ENCODE measurements at places on chromosomes 1 and 21.
A peak's percentile ranks its signal among the peaks of the same experiment; 100 is the strongest.

GRCh38 chr1:232459087-232459486 is 170.8 kb downstream of the SIPA1L2 start:
- DNase-seq: no peak

GRCh38 chr1:93764366-93764750 is 82.7 kb upstream of the BCAR3 start:
- no peak for DNase-seq

DNA sequence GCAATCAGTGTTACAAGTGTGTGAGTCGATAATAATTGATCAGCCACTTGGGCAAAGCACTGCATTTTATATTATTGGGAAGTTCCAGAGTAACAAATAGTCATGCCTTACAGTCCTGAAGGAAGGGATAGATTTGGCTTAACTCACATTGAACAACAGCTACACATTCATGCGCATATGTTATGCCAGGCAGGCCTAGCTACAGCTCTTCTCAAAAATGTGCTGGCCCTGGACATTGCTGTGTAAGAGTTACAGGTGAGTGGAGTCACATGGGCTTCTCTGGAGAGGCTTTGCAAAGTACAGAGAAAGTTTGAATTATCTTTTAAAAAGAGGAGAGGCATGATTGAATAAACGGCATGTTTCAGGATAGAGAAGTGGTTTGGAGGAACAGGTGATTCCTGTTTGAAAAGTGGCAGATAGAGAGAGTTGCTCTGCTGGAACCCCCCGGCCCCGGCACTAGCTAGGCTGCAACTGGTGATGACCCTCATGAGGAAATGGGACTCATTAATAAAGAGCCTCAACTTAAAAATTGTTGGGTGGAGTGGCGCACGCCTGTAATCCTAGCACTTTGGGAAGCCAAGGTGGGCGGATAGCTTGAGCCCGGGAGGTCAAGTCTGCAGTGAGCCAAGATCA is 200.6 kb downstream of the CRB1 start:
- no peak for DNase-seq

- no peak for DNase-seq
Observed at GRCh38 chr1:107691540-107691939, 273.4 kb downstream of the VAV3 start.

GRCh38 chr1:211352985-211353515 is 26.4 kb downstream of the TRAF5 start:
- peak; percentile 23 for DNase-seq

DNA sequence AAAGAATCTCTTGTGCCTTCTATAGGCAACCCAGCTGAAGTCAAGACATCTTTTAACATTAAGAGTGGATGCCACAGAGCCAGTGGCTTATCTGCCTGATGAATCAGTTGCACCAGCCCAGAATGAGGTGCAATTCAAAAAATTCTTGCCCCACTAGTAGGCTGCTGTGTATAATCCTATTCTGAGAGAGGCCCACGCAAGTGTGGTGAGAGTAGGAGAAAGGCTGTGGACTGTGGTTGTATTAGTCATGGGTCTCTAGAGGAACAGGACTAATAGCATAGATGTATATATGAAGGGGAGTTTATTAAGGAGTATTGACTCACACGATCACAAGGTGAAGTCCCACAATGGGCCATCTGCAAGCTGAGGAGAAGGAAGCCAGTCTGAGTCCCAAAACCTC is 216.4 kb downstream of the LTN1 start:
- DNase-seq: peak; percentile 73

- peak; percentile 99 for DNase-seq
Observed at GRCh38 chr1:201714542-201715329, 114.2 kb upstream of the IPO9 start.

DNA sequence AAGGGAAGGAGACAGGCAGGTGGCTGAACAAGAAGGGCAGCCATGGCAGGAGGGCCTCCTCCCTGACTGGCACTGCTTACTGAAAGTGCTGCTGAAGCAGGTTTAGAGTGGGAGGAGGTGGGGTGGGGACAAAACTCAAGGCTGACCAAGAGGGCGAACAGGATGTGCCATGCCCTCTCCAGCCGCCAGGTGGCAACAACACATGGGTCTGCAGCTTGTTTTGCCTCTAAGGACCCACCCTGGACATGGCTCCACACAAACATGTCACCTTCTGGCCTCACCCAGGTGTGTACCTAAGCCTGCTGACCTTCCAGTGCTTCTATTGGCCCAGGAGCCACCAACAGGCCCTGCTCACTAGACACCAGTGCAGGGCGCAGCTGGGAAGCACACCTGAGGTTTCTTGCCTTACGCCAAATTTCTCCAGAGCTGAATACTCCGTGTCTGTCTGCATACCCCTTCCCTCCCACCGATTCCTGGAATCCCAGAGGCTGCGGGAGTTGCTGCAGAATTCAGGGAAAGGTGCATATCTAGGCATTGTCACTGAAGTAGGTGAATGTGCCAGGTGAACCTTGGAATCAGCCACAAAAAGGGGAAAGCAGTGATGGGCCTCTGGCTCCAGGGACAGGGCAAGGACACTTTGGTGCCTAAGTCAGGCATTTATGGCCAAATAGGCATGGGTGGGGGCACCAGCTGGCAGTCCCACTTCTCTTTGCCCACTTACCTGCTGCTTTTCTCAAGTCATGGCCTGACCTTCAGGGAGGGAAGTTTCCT is 5.3 kb downstream of the PSRC1 start:
- peak; percentile 81 for DNase-seq

GRCh38 chr1:219801156-219801820 is 127.1 kb downstream of the SLC30A10 start:
- DNase-seq: no peak

- DNase-seq: no peak
Observed at GRCh38 chr1:25505656-25506385, 37.6 kb upstream of the LDLRAP1 start.

- no peak for DNase-seq
Observed at GRCh38 chr1:172019976-172020375, 178.7 kb downstream of the DNM3 start.

DNA sequence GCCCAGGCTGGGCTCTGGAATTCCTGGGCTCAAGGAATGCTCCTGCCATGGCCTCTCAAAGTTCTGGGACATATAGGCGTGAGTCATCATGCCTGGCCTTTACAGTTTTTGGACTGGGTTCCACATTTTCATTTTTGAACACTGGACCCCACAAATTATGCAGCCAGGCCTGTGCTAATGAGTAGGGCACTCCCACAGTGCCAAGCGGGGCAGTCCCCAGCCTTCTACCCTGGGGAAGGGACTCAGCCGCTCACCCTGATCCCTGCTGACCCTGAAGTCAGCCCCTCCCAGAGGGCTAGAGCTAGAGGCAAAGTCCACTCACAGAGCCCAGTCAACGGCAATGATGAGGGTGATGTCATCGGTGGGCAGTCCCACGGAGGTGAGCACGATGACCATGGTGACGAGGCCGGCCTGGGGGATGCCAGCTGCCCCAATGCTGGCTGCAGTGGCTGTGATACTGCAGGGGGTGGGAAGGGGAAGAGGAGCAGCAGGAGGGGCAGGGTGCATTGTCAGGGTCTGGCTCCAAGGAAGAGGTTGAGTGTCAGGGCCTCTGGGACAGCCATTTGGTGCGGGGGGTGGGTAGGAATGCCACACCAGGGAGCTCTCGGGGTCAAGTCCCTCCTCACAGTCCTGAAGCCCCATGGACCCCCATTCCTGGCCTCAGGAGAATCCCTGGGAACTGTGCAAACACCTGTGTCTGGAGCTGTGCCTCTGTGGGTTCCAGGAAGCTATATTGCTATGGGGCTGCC is 27.6 kb downstream of the PODN start:
- peak; percentile 21 for DNase-seq

- peak; percentile 86 for DNase-seq
Observed at GRCh38 chr21:33042812-33043211, 17.1 kb downstream of the OLIG2 start.

DNA sequence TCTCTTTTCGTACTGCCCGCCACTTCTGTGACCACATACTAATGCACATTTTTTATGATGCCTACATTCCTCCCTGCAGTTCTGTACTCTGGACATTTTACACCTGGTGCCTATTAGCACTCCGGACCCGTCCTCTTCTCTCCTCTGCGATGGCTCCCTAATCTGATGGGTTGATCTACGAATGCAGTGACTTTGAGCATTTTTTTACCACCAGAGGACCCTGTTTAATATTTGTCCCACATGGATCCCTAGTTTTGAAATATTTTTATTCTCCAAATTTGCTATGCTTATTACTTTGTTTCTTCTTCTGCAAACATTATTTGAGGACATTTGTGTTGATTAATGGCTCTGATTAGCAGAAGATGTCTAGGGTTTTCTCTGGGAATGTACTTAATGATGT is 5.2 kb downstream of the PPFIA4 start:
- no peak for DNase-seq

DNA sequence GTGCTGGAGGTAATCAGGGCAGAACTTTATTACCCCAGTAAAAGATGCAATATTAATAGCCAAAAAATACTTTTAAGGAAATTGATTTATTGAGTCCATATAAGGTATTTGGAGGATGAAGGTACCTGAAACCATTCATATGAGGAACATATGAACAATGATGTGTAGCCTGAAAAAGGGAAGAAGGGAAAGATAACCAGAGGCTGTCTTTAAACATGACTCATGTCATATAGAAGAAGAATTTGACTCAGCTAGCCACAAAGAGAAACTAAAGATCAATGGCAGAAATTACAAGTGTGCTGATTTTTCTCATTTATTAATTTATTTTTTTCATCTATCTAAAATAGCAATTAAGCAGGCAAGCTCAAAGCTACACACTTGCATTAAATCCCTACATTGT is 136.2 kb upstream of the DUSP10 start:
- peak; percentile 9 for DNase-seq

DNA sequence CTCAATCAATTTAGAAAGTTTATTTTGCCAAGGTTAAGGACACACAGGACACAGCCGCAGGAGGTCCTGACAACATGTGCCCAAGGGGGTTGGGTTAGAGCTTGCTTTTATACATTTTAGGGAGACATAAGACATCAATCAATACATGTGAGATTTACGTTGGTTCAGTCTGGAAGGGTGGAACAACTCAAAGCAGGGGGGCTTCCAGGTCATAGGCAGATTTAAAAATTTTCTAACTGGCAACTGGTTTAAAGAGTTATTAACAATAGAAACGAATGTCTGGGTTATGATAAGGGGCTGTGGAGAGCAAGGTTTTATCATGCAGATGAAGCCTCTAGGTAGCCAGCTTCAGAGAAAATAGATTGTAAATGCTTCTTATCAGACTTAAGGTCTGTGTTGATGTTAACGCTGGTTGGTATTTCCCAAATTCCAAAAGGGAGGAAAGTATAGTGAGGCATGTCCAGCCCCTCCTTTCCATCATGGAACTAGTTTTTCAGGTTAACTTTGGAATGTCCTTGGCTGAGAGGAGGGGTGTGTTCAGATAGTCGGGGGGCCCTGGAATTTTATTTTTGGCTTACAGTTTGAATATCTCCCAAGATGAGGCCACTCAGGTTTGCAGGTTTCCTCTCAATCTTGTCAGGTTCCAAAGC is 31.0 kb upstream of the TGFBR3 start:
- no peak for DNase-seq

DNA sequence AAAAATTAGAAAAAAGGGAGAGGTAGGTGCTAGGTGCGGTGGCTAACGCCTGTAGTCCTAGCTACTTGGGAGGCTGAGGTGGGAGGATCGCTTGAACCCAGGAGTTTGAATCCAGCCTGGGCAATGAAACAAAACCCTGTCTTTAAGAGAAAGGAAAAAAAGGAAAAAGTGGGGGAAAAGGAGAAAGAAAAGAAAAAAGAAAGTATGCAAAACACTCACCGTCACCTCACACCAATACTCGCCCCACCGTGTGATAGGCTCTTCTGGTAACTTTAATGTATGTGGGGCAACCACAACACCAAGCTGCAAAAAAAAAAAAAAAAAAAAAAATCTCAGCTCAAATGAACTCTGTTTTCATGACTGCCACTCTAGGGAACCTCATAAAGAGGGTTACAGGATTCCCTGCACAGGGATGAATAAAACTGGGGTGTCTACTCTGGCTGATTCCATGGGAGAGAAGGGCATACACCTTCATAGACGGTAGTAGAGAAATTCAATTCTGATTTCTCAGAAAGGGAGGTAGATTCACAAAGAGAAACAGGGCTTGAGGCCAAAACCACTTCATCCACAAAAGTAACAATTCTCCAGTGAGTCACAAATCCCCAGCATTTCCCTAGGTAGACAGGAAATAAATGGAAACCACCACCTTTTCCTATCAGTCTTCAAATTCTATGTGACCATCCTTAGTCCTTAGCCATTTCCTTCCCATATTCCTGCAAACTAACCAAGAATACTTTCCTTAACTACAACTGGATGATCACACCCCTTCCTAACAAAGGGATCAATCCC is 2.5 kb downstream of the MRPL9 start:
- DNase-seq: no peak

DNA sequence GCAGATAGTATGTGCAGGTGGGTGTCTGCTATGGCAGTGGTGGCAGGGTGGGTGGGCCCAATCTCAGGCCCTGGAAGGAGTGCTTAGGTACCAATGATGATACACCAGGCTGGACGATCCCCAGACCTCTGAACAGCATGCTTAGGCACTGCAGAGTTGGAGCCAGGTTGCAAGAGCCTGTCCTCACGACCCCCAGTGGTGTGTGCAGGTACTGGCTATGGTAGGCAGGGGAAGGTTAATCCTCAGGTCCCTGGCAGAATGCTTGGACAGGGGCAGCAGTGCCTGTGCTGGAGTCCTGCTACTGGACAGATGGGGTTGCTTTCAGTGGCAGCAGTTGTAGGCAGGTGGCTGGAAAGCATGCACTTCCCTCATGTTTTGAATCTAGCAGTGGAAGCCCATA is 100.5 kb upstream of the NEK7 start:
- DNase-seq: no peak

GRCh38 chr1:229897501-229897900 is 169.5 kb upstream of the GALNT2 start:
- DNase-seq: no peak

DNA sequence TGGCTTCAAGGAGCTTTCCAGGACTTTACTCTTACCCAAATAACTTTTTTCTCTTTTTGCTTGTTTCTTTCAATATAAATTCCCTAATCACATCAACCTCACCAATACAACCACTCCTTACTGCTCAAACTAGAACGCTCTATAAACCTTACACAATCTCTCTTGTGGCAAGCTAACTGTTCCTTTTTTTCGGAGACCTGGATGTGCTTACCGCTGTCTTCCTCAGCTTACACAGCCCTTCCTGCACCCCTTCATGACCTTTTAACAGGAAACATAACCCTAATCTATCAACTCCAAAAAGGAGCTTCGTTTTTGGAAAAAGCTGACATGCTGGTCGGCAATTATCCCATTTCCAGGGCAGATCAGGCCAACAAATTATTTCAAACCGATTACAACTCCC is 24.1 kb upstream of the SLC2A5 start:
- DNase-seq: no peak

GRCh38 chr1:201214461-201214860 is 23.8 kb downstream of the IGFN1 start:
- no peak for DNase-seq

DNA sequence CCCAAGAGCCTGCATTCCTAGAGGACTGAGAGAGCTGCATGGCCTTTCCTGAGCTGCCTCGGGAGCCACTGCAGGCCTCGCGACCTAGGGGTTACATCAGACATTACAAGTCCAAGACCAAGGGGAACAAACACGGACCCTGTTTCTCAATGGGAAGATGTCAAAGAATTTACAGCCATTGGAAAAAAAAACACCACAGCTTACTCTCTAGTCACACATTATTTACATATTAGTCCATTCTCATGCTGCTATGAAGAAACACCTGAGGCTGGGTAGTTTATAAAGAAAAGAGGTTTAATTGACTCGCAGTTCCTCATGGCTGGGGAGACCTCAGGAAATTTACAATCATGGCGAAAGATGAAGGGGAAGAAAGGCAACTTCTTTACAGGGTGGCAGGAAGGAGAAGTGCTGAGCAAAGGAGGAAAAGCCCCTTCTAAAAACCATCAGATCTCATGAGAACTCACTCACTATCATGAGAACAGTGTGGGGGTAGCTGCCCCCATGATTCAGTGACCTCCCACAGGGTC is 8.4 kb upstream of the PRMT2 start:
- DNase-seq: no peak

Measured in choroid plexus epithelial cell (primary cell).